ENCODE measurements at places on chromosomes 1 and 21. TPM values are rescaled to one million over a fixed set of nuclear protein-coding genes. Genes with fewer than 3 reads are reported as not detected.

GRCh38 chr21:38811257-38811656 lies 5.5 kb downstream of the ETS2 start:
- DNase-seq = peak; percentile 95
- H3K27ac ChIP-seq = no peak overlapping the region
- peaks cover 54% of the 10 kb centered on the region for H3K36me3 ChIP-seq
- H3K4me3 ChIP-seq = no peak overlapping the region
- H3K4me1 ChIP-seq = peaks cover 23% of the 10 kb centered on the region

GRCh38 chr1:94061513-94062443 lies 59.2 kb downstream of the ABCA4 start:
- no peak overlapping the region for H3K4me3 ChIP-seq
- H3K27ac ChIP-seq = peak overlapping the region; percentile 18
- H3K36me3 ChIP-seq = no peaks in the 10 kb centered on the region

DNA sequence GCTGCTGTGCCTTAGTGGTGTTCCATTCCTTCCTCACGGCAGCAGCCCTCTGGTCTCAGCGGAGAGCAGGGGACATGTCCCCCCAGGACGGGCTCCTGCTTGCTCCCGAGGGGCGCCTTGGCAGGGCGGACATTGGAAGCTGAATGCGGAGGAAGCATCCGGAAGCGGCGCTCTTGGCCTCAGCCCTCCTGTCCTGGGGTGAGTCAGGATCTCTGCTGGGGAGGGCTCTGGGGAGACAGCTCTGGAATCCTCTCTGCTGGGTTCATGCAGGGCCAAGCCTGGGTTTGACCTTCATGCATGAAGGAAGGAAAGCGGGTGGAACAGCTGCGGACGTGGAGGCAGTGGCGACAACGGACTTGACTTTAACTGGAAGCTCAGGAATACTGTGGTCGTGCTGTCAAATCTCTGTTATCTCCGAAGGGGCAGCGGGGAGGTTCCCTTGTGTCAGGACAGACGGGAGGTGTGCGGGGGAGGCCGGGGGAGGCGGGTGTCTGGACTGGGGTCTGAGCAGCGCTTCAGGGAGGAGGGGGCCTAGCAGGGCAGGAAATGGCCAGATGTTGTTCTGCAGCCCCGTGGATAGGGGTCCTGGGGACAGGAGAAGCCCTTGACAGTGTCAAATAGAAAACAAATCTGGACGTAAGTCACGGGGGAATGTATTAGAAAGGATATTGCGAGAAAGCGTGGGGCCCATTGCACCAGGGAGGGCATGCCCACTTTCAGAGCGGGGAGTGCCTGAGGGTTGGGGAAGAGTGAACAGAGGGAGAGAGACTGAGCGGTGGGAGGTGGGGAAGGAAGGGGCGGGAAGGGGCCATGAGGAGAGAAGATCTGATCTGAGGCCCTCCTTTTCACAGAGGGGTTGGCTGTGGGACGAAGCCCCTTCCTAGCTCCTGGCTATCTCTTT lies 26.6 kb downstream of the CRYAA start:
- no peak overlapping the region for H3K4me3 ChIP-seq
- peaks cover 2% of the 10 kb centered on the region for H3K4me1 ChIP-seq
- H3K27me3 ChIP-seq = peaks cover 25% of the 10 kb centered on the region
- no peaks in the 10 kb centered on the region for H3K36me3 ChIP-seq
- H3K27ac ChIP-seq = no peak overlapping the region
- DNase-seq = no peak

- no peak for DNase-seq
- H3K36me3 ChIP-seq = no peaks in the 10 kb centered on the region
These were observed 25.6 kb downstream of the RUNX1 start for GRCh38 chr21:35023396-35024070.

GRCh38 chr1:58901008-58901407 lies 117.2 kb upstream of the JUN start:
- H3K36me3 ChIP-seq = no peaks in the 10 kb centered on the region
- DNase-seq = peak; percentile 51
- H3K4me3 ChIP-seq = no peak overlapping the region
- H3K27me3 ChIP-seq = no peaks in the 10 kb centered on the region
- no peak overlapping the region for H3K27ac ChIP-seq

GRCh38 chr1:15579683-15580047 lies 5.2 kb downstream of the AGMAT start:
- no peak overlapping the region for H3K27ac ChIP-seq
- no peak for DNase-seq
- H3K4me1 ChIP-seq = no peaks in the 10 kb centered on the region
- H3K36me3 ChIP-seq = peaks cover 5% of the 10 kb centered on the region
- H3K27me3 ChIP-seq = no peaks in the 10 kb centered on the region
- H3K4me3 ChIP-seq = no peak overlapping the region

- DNase-seq = no peak
- H3K27me3 ChIP-seq = peaks cover 99% of the 10 kb centered on the region
- H3K4me1 ChIP-seq = no peaks in the 10 kb centered on the region
- H3K36me3 ChIP-seq = no peaks in the 10 kb centered on the region
These were observed 2.0 kb upstream of the OLIG2 start for GRCh38 chr21:33023574-33024200.

- no peak overlapping the region for H3K27ac ChIP-seq
- H3K36me3 ChIP-seq = no peaks in the 10 kb centered on the region
- no peak overlapping the region for H3K4me3 ChIP-seq
- H3K27me3 ChIP-seq = no peaks in the 10 kb centered on the region
- no peaks in the 10 kb centered on the region for H3K4me1 ChIP-seq
These were observed 8.5 kb downstream of the CD5L start for GRCh38 chr1:157833145-157833544.

DNA sequence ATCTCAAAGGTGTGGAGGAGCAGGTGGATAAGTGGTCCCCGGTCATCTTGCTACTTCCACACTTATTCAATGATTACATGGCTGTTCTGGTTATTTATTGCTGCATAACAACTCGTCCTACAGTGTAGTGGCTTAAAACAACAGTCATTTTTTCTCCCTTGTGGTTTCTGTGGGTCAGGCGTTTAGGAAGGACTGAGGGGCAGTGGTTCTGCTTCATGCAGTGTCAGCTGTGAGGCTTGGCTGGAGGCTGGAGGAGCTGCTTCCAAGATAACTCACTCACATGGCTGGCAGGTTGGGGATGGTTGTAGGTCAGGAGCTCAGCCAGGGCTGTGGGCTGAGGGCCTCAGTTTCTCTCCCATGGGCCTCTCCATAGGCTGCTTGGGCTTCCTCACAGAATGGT lies 5.9 kb upstream of the SLC6A17 start:
- H3K27ac ChIP-seq = no peak overlapping the region
- DNase-seq = no peak
- H3K4me3 ChIP-seq = no peak overlapping the region
- H3K36me3 ChIP-seq = no peaks in the 10 kb centered on the region

- DNase-seq = no peak
- no peaks in the 10 kb centered on the region for H3K27me3 ChIP-seq
- H3K4me3 ChIP-seq = no peak overlapping the region
- H3K36me3 ChIP-seq = no peaks in the 10 kb centered on the region
- no peak overlapping the region for H3K27ac ChIP-seq
- peaks cover 2% of the 10 kb centered on the region for H3K4me1 ChIP-seq
These were observed 3.8 kb upstream of the ZBTB21 start for GRCh38 chr21:42013931-42014330.

GRCh38 chr1:43304314-43304681 lies 3.5 kb downstream of the TIE1 start:
- no peaks in the 10 kb centered on the region for H3K36me3 ChIP-seq
- H3K27me3 ChIP-seq = peaks cover 6% of the 10 kb centered on the region
- no peak overlapping the region for H3K4me3 ChIP-seq
- no peak for DNase-seq
- H3K27ac ChIP-seq = no peak overlapping the region

DNA sequence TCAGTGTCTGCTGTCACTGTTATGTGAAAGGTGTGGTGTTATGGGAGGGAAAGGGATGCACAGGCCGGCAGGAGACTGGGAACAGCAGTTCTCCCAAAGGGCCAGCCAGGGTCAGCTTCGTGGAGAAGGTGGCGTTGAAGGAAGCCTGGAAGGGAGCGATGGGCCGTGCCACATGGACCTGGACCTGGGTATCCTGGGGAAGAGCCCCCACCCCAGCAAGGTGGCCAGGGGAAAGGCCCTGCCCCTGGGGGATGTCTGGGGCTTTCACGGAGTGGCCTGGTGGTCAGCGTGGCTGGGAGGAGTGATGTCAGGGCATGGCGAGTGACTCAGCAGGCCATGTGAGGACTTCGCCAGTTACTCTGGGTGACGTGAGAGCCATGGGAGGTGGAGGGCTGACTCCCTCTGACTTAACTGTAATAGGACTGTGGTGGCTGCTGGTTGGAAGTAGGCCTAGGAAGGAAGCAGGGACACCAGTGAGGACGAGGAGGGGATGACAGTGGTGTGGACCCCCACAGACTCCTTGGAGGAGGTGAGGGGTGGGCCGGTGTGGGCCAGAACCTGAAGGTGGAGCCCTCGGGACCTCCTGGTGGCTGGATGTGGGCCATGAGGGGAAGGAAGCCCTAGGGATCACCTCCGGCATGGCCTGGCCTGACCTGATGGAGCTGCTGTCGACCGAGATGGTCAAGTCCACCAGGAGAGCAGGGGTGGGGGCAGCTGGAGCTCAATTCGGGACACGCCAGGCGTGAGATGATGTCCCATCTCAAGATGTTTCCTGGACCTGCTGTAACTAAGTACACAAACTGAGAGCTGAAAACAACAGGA lies 54.5 kb downstream of the BACE2 start:
- H3K36me3 ChIP-seq = no peaks in the 10 kb centered on the region
- no peak overlapping the region for H3K4me3 ChIP-seq
- no peak for DNase-seq
- H3K27me3 ChIP-seq = no peaks in the 10 kb centered on the region
- H3K4me1 ChIP-seq = peaks cover 7% of the 10 kb centered on the region
- no peak overlapping the region for H3K27ac ChIP-seq

DNA sequence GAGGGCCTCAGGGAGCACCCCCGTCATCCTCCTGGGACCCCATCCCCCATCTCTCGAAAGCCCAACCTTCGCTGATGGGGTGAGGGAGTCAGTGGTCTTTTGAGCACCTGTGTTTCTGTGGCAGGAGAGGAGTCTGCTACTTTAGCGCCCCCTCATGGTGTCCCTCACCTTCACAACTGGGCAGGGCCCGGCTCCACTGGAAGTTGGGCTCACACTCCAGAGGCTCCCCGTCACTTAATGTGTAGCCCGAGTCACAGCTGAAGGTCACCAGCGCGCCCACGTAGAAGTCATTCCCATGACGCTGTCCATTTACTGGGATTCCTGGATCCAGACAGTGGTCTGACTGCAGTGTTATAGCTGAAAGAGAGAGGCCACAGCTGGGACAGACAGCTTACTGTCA lies 139.5 kb upstream of the HMGB4 start:
- H3K4me1 ChIP-seq = no peaks in the 10 kb centered on the region
- no peaks in the 10 kb centered on the region for H3K36me3 ChIP-seq
- H3K27ac ChIP-seq = no peak overlapping the region
- H3K27me3 ChIP-seq = no peaks in the 10 kb centered on the region
- no peak overlapping the region for H3K4me3 ChIP-seq

GRCh38 chr1:1665815-1666251 lies 7.0 kb upstream of the CDK11B start:
- H3K27ac ChIP-seq = no peak overlapping the region
- peaks cover 41% of the 10 kb centered on the region for H3K36me3 ChIP-seq
- no peaks in the 10 kb centered on the region for H3K27me3 ChIP-seq

GRCh38 chr1:172411791-172412338 lies 8.6 kb upstream of the C1orf105 start:
- H3K4me3 ChIP-seq = no peak overlapping the region
- H3K27ac ChIP-seq = no peak overlapping the region
- H3K36me3 ChIP-seq = no peaks in the 10 kb centered on the region

DNA sequence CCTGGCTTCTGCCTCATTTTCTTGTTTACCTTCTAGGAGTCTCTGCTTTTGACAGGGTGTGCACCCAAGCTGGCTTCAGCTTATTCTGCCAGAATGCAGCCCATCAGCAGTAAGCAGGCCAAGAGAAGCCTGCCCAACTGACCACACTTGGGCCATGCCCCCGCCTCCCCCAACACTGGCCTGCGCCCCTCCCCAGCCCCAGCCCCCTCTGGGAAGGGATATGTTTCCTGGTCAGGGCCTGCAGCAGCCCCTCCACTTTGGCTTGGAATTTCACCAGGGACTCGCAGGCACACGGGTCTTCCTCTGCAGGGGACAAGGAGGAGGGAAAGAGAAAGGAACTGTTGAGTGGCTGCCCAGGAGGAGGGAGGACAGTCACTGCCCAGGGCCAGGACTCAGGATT lies 9.4 kb downstream of the MATN1 start:
- H3K4me1 ChIP-seq = peaks cover under 1% of the 10 kb centered on the region
- DNase-seq = no peak
- H3K36me3 ChIP-seq = no peaks in the 10 kb centered on the region
- peaks cover 33% of the 10 kb centered on the region for H3K27me3 ChIP-seq
- H3K27ac ChIP-seq = no peak overlapping the region
- no peak overlapping the region for H3K4me3 ChIP-seq

GRCh38 chr1:29520571-29521437 lies 284.5 kb downstream of the PTPRU start:
- peaks cover 13% of the 10 kb centered on the region for H3K27me3 ChIP-seq
- H3K27ac ChIP-seq = no peak overlapping the region
- no peaks in the 10 kb centered on the region for H3K4me1 ChIP-seq
- H3K36me3 ChIP-seq = no peaks in the 10 kb centered on the region
- DNase-seq = no peak
- H3K4me3 ChIP-seq = no peak overlapping the region

DNA sequence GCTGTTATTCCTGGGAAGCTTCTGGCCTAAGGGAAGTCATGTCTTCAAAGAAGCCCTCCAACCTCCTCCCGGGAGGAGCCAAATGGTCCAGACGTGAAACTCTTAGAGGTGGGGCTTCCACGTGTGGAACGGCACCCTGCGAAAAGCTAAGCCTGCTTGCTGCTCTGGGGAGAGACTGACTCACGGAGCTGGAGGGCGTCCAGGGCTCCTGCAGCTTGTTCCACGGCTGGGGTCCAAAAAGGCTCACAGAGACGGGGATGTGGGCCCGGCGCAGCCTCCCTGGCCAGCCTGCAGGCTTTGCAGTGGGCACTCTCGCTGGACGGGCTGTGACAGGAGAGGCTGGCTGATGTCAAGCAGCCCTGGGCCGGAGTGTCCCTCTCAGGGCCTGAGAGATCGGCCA lies 105.1 kb downstream of the COLGALT2 start:
- no peaks in the 10 kb centered on the region for H3K27me3 ChIP-seq
- no peak overlapping the region for H3K4me3 ChIP-seq
- DNase-seq = peak; percentile 90
- H3K4me1 ChIP-seq = peaks cover 3% of the 10 kb centered on the region
- H3K27ac ChIP-seq = no peak overlapping the region
- H3K36me3 ChIP-seq = no peaks in the 10 kb centered on the region

DNA sequence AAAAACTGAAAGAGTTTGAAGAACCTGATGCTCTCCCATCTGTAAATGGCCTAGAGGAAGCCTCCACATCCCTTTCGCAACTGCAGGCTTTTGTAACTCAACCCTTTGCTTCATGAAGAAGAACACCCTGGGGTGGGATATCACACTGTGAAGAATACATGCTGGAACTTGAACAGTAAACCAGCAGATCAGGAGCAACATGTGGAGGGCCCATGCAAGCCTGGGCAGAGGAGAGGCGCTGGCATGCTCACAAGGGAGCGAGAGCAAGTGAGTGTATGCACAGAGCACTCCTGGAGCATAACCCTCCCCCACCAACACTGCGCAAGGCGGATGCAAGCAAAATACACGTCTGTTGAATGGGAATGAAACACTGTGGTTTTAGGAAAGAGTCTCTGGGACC lies 24.6 kb upstream of the SPAG17 start:
- no peaks in the 10 kb centered on the region for H3K27me3 ChIP-seq
- no peak overlapping the region for H3K27ac ChIP-seq
- DNase-seq = no peak

Gene KRTAP11-1
- not detected for polyA plus RNA-seq

Gene RNU1-1
- polyA plus RNA-seq = not detected

Gene KRTAP10-2
- polyA plus RNA-seq = not detected

Gene TRIM67
- polyA plus RNA-seq = not detected

Gene PTBP2
- polyA plus RNA-seq = 6.2 TPM

Gene TMEM269
- 0.14 TPM for polyA plus RNA-seq

Gene PRDM16
- 0.02 TPM for polyA plus RNA-seq

Gene KPNA6
- polyA plus RNA-seq = 27.0 TPM

Gene RNU1-3
- polyA plus RNA-seq = not detected
